ENCODE measurements at places on chromosomes 1 and 21.

GRCh38 chr1:1763657-1764621, 14.3 kb downstream of the NADK start:
- DNase-seq = no peak

- DNase-seq = no peak
These were observed 133.2 kb downstream of the PROX1 start for GRCh38 chr1:214120951-214121350.

DNA sequence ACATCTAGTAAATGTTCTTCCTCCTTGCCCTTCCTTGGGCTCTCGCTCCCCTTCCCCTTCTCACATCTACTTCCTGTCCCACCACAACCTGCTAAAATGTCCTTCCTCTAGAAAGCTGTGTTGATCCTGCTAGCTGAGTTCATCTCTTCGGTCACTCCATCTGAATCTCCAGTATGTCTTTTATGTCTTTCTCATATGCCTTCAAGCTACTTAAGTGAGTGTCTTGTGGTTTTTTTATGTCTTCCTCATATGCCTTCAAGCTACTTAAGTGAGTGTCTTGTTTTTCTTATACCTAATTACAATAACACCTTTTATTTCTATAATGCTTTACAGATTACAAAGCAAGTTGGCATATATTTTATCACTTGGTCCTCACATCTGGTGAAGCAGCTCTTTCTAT, 33.9 kb downstream of the CSF1 start:
- DNase-seq = no peak

DNA sequence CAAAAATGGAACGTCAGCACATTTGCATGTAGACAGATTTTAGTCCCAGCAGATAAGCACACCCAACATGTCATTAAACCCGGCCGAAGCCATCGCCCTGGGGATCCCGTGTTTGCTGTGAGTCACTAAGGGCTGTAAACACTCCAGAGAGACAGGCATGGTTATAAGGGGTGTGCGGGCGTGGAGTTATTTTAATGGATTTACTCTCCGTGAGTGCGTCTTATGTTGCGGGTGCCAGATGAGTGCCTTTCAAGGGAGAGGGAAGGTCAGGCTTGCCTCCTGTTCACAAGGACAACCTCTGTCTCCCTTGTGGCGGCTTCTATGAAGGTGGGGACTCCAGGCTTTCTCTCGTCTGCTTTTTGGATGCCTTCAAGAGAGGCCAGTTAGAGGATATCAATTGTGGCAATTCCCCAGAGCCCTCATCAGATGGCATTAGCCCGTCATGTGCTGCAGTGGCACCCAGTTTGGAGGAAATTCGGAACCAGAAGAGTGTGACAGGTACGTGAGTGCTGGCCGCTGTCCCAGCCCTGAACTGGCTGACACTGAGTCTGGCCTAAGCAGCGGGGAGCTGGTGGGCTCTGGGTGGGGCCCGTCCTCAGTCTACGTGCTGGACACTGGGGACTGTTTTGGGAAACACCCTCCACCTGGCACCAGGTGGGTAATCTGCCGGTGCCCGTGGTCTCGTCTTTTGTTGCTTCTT, 223.8 kb upstream of the TMEM51 start:
- no peak for DNase-seq

All from retina (tissue), 1 donor.